Cerebellar nuclear complex (tissue), 1 donor: ENCODE measurements at places on chromosomes 2 and 18.

DNA sequence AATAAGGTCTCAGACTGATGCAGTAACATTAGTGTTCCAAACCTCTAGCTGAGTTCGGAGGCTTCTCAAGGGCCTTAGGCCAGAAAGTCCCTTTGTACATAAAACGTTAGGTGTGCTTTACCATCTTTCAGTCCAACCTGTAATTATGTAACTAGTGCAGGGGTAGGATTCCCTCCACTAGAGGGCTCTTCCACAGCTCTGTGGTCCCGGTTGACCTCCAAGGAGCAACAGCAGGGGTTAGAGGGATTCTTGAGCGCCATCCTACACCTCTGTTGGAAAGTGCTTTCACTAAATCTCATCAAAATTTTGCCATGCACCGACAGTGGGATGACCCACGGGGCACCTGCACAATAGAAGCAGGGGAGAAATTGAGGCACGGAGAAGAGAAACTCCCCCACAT lies 155.8 kb upstream of the LRP1B start:
- no peak for DNase-seq

- DNase-seq = no peak
Measured at GRCh38 chr2:19685731-19686130, 216.1 kb downstream of the TTC32 start.

GRCh38 chr2:20229322-20230113 lies 4.6 kb upstream of the SDC1 start:
- no peak for DNase-seq

DNA sequence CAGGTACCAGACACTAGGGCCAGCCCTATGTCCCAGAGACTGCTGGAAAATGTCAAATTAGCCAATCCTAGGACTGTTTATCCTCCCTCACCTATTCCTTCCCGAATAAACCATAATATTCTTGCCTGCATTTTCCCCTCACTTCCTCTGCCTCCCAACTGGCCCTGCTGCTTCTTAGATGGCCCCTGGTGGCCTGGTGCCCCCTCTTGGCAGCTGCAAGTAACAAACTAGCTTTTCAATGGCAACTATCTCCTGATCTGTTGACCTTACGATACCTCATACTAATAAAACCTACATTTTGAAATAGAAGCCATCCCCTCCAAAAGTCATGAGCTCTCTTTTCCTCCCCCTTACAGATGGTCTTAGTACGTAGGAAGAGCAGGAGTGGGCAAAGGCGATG lies 132.0 kb downstream of the ALPK2 start:
- DNase-seq = no peak

DNA sequence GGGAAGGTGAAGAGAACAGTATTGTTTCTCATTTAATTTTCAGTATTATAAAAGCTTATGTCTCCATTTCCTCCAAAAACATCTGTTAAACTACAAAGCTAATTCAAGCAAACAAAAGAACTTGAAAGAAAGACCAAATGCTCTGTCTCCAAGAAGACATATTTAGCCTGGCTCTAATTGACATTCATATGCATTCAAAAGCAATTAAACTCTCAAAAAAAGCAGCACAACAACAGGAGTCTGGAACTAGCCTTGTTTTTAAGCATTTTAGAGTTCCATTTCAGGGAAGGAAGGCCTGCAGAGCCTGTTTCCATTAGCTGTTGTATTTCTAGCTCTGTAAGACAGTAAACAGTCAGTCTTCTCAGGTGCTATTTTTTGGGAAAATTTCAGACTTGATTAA lies 447.9 kb downstream of the TDRD15 start:
- no peak for DNase-seq
